ENCODE measurements at places on chromosomes 16 and 17.

DNA sequence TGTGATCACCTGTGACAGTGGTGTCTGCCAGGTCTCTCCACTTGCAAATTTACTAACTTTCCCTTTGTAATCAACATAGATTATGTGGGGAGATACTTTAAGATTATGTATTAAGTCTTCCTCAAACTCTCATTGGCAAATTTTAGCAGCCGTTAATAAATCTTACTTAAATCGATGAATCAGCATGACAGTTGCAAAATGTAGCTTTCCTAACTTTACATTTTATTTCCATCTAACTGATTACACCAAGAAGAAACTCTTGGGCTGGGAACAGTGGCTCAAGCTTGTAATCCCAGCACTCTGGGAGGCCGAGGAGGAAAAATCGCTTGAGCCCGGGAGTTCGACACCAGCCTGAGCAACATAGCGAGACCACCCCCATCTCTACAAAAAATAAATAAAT, 23.3 kb upstream of the CPNE2 start:
- no peak for DNase-seq

GRCh38 chr17:57275071-57275764, 18.9 kb downstream of the MSI2 start:
- no peak for DNase-seq

GRCh38 chr16:84560269-84560668, 55.8 kb upstream of the MEAK7 start:
- no peak for DNase-seq

DNA sequence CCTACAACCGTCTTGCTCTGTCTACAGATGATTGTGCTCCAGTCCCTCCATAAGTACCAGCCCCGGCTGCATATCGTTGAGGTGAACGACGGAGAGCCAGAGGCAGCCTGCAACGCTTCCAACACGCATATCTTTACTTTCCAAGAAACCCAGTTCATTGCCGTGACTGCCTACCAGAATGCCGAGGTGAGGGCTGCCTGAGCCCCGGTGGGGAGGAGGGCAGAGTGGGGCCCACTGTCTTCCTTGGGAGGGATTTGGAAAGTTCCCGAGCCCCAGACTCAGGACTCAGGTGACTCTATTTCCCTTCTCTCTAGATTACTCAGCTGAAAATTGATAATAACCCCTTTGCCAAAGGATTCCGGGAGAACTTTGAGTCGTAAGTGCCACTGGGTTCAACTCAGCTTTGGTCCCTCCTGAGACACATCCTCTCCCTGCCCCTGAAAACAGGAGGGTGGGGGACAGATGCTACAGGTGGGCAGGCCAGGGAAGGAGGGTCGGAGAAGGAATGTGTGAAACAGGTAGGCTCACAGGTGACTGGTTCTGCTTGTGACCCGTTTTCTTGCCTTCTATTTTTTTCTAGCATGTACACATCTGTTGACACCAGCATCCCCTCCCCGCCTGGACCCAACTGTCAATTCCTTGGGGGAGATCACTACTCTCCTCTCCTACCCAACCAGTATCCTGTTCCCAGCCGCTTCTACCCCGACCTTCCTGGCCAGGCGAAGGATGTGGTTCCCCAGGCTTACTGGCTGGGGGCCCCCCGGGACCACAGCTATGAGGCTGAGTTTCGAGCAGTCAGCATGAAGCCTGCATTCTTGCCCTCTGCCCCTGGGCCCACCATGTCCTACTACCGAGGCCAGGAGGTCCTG, 11.4 kb downstream of the TBX21 start:
- DNase-seq, result no peak

DNA sequence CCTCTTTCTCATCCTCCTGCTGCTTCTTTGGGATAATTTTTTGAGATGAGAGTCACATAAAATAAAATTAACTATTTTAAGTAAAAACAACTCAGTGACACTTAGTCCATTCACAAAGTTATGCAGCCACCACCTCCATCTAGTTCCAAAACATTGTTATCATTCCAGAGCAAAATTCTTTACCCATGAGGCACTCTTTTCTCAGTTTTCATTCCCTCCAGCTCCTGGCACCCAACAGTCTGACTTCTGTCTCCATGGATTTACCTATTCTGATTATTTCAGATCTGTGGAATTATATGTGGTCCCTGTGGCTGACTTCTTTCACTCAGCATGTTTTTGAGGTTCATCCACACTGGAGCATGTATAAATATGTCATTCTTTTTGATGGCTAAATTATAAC, 239.9 kb upstream of the DYNLRB2 start:
- peak; percentile 54 for DNase-seq

- DNase-seq, result peak; percentile 47
Measured at GRCh38 chr17:66636111-66636510, 198.8 kb upstream of the CACNG5 start.

GRCh38 chr17:30913955-30914354, 7.8 kb upstream of the ADAP2 start:
- no peak for DNase-seq

GRCh38 chr17:81551458-81552243, 502 bp downstream of the FAAP100 start:
- DNase-seq, result peak; percentile 47

DNA sequence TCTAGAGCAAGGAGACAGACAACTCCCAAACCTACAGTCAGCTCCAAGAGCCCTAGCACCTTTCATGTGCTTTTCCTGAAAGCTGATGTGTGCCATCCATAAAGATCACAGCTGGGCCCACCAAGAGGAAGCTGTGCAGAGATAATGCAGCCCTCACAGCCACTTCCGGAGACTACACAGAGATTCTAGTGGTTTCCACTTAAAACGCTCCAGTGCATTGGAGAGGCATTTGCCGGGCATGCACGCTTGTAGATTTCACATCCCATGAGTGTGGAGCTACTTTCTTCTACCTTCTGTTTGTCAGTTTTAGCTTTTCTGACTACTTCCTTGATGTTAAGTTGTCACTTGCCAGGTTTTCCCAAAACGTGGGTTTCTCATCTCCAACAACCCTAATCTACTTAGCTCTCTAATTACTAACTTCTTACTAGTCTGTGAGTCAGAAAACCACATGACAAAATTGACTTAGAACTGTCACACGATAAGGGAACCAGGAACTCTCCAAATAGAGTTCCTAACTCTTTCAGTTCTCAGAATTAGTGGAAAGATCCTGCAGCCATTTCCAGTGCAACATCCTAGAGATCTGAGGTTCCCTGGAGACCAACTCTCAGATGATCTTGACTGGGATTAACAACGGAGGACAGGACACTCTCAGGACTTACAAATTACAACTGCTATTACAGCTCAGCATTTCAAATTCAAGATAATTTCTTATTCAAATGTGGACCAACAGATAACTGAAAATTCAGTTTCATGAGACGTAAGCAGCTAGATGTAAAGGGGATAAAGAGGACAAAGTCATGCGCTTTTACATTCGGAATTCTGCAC, 28.6 kb downstream of the PMP22 start:
- DNase-seq, result no peak

DNA sequence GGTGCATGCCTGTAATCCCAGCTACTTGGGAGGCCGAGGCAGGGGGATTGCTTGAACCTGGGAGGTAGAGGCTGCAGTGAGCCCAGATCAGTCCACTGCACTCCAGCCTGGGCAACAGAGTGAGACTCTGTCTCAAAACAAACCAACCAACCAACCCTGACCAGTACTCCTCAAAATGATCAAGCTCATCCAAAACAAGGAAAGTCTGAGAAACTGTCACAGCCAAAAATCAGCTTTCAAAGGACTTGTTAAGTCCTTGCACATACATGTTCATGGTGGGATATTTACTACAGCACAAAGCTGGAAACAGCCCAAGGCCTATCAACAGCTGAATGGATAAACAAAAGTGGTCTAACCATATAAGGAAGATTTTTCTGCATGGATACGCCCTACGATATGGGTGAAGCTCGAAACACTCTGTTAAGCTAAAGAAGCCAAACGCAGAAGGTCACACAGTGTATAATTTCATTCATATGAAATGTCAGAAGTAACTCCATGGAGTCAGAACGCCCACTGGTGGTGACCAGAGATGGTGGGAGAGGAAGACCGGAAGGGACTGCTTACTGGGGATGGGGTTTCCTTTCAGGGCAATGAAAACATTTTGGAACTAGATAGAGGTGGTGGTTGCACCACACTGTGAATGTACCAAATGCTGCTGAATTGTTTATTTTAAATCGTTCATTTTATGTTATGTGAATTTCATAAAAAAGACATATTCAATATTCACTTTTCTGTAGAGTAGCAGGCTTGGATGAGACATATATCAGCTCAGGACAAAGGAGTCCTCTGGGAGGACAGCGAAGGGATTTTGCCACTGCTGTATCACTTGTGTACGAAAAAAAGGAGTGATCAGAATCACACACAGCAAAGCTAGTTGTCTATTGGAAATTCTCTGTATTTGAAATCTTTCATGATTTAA, 17.7 kb downstream of the CCL17 start:
- peak; percentile 82 for DNase-seq

DNA sequence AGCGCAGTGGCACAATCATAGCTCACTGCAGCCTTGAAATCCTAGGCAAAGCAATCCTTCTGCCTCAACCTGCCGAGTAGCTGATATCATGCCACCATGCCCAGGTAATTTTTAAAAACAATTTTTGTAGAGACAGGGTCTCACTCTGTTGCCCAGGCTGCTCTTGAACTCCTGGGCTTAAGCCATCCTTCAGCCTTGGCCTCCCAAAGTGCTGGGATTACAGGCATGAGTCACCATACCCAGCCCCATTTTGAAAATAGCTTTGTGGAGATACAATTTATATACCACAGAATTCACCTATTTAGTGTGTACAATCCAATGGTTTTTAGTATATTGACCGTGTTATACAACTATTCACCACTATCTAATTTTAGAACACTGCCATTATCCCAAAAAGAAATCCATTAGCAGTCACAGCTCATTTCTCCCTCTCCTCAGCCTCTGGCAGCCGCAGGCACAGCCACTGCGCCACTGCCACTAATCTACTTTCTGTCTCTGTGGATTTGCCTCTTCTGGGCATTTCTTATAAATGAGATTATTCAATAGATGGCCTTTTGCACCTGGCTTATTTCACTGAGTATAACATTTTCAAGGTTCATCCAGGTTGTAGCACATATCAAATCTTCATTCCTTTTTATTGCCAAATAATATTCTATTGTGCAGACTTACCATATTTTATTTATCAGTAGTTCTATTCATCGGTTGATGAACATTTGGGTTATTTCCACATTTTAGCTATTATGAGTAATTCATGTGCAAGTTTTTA, 6.5 kb downstream of the RNF157 start:
- DNase-seq, result no peak

- DNase-seq, result no peak
Measured at GRCh38 chr16:78566397-78567073, 467.1 kb downstream of the WWOX start.

DNA sequence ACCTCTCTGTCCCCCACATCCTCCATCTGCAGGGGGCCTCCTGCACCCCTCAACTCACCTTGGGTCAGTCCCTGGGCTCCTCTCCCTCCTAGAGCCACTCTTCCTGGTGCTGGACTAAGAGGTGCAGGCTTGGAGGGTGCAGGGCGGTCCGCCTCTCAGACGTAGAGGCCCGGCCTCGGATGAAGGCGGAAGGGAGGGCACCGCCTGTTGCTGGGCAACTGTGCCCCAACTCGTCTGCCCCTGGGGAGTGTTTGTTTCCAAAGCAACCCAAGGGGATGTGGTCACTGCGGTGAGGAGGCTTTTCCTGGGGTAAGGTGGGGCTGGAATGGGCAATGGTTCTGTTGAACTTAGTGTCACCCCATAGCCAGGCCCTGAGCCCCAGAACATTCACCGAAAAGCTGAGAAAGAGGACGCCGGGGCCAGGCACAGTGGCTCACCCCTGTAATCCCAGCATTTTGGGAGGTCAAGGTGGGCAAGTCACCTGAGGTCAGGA, at the start of gene C16orf54:
TSS of gene C16orf54 (minus strand) at position 138 of the 493 bp plus-strand sequence. CDS start 1,039 bp downstream, outside the sequence.
- DNase-seq, result no peak

- no peak for DNase-seq
Measured at GRCh38 chr17:45641541-45641940, 142.6 kb upstream of the CRHR1 start.

GRCh38 chr17:69348429-69348828, 21.5 kb upstream of the ABCA5 start:
- DNase-seq, result no peak

GRCh38 chr16:71628810-71629209, 2.8 kb downstream of the MARVELD3 start:
- peak; percentile 92 for DNase-seq

GRCh38 chr17:57861000-57861789, 11.4 kb upstream of the MRPS23 start:
- peak; percentile 43 for DNase-seq

- peak; percentile 73 for DNase-seq
Measured at GRCh38 chr16:85393674-85394451, 219.3 kb upstream of the GSE1 start.

- no peak for DNase-seq
Measured at GRCh38 chr16:5575646-5576245, 478.2 kb upstream of the EEF2KMT start.

GRCh38 chr17:79508291-79508716, 102.5 kb downstream of the RBFOX3 start:
- no peak for DNase-seq

- DNase-seq, result peak; percentile 79
Measured at GRCh38 chr17:78329263-78330059, 30.4 kb downstream of the SOCS3 start.

GRCh38 chr17:7014995-7015958, 2.9 kb downstream of the RNASEK start:
- DNase-seq, result peak; percentile 91

DNA sequence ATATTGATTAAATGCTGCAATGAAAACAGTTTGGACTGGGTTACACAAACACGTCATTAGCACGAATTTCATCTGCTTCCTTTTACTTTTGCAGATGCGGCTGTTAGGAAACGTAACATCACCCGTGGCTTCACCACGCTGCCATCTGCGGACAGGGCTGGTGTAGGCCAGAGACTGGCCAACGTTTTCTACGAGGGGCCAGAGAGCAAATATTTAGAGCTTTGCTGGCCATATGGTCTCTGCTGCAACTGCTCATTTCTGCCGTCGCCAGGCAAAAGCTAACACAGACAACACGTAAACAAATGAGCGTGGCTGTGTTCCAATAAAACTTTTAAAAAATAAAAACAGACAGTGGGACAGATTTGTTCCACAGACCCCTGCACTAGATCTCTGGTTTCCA, 96.6 kb downstream of the ENGASE start:
- no peak for DNase-seq

DNA sequence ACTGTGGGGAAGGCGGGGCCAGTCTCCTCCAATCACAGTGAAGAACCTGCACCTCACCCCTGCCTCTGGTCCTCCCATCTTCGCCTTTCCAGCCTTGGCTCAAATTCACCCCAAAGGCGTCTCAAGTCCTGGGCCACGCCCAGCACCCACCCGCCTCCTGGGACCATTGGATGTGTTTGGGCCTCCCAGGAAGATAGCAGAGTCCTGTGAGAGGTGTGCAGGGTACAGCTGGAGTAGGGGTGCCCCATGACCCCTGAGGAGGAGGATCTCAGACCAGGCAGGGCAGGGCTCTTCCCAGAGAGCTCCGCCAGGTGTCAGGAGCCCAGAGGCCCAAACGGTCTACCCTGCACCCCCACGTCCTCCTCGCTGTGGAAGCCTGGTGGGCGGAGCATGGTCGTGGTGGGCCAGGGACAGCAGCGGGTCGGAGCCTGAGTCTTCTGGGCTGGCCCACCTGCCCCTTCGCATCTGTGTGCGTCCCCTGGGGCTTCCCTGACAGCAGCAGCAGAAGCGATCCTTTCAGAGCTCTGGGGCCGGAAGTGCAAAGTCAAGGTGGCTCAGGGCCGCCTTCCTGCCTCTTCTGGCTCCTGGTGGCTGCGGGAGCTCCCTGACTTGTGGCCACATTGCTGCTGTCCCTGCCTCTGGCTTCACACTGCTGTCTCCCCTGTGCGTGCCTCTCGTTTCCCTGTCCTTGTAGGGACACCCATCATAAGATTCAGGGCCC, 34.9 kb upstream of the ZNF469 start:
- no peak for DNase-seq

Measured in choroid plexus epithelial cell (primary cell).